ENCODE measurements at places on chromosomes 12 and 14. TPM values are rescaled to one million over a fixed set of nuclear protein-coding genes. Genes with fewer than 3 reads are reported as not detected.

GRCh38 chr14:40003773-40004172 lies 571.5 kb upstream of the FBXO33 start:
- DNase-seq = no peak

GRCh38 chr14:69287098-69288010 lies 27.4 kb downstream of the GALNT16 start:
- DNase-seq = peak; percentile 60

DNA sequence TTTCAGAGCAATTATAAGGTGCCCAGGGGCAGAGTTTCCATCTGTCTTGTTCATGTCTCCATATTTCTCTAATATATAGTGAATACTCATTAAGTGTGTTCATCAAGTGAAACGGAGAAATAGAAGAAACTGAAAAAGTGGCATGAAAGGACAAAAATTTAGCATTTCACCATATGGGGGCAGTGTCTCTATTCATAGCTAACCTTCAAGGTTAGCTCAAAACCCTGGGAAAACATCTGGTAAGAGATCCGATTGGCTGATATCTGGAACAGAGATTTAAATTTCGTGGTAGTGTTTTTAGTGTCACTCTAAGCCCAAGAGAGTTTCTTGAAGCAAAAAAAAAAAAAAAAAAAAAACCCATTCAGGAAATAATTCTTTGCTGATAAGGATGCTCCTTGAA lies 367.5 kb downstream of the DAD1 start:
- DNase-seq = no peak

DNA sequence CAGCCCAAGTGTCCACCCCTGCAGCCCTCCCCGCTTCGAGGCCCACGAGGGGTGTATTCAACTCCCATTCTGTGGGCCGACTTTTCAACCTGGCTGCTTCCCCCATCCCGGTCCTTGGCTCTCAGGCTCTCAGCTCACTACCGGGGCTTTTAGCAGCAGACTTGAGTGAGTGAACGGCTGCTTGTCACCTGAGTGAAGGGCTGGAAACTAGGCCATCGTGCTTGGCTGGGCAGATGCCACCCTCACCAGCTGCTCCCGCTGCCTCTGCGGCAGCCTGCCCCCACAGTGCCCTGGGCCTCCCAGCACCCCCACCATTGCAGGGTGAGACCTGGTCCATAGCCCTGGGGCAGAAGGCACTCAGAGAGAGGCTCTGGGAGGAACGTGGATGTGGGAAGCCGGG lies 59.9 kb downstream of the SLC6A12 start:
- no peak for DNase-seq

RPS6KA5 gene
- total RNA-seq = 9.6 TPM

Measured in right atrium auricular region (tissue), 2 donors.